ENCODE measurements at places on chromosomes 2 and 18.

DNA sequence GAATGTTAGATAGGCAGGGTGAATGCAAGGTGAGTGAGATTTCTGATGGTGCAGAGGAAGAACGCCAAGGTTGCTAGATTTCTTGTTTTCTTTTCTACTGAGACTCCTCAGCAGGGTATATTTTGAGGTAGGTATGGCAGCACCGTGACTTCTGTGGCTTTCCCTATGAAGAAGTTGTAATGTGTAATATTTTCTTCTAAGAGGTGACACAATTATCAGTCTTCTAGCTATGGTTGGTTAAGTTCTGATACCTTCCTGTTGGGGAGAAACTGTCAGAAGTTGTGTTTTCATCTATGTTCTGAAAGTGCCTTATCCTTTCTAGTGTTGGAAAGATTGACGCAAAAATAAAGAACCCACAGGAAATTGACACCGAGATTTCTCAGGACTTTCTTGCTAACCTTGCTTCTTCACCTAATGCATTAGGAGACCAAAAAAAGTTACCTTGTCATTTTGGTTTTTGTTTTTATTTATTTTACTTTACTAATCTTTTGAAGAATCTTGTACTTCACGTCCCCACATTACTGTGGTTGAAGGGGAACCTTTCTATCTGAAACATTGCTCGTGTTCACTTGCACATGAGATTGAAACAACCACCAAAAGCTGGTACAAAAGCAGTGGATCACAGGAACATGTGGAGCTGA, 11.9 kb downstream of the IL18R1 start:
- DNase-seq, result peak; percentile 50

- DNase-seq, result no peak
Measured at GRCh38 chr18:25494888-25495287, 142.9 kb upstream of the ZNF521 start.

DNA sequence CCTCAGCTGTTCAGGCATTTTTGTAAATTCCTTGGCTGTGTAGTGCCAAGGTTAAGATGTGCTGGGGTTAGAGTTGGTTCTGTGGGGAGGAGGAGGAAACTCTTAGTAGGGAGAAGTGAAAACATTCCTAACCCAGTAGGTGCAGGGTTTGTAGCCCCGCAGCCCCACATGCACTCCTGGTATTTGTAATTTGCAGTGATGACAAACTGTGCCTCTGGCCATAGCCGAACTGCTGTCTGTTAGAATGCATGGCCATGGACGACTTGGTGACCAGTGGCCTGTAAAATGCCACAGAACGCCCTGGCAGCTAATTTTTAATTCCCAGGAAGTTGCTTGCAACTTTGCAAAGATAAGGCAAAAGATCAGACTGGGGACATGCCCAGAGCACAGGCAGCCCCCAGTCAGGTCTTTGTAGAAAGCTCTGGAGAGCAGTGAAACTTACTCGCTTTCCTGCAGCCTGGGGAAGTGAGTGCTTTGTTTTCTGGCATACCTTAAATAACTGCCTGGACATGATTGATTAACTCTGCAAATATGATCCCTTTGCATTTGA, 38.4 kb downstream of the LYPD6B start:
- no peak for DNase-seq

DNA sequence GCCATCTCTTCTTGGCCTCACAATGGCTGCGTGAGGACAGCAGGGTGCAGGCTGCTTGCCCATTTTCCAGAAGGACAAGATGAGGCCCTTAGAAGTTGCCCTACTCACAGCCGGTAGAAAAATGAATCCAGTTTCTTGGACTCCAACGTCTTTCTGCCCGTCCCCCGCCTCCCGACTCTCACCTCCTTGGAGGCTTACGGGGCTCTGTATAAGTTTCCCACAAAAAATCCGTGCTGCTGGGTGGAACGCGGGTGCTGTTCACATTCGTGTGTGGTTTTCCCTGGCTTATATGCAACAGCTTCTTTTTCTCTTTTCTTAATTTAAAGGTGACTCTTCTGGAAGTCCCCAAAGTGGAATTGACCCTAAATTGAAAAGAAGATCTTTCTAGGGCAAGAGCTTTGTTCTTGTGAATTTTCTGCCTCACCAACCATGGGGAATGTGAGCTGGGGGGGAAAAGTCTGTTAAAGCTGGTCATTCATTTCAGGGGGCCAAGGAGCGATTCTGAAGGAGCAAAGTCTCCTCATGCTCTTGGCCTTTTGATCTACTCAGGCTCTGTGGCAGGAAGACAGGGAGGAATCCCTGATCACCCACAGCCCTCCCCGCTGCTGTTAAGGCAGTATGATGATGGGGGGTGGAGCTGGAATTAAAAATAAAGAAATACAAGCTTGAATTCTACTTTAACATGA, 51.3 kb downstream of the DDX1 start:
- DNase-seq, result no peak

- DNase-seq, result no peak
Measured at GRCh38 chr2:113965644-113966043, 75.8 kb downstream of the ACTR3 start.

DNA sequence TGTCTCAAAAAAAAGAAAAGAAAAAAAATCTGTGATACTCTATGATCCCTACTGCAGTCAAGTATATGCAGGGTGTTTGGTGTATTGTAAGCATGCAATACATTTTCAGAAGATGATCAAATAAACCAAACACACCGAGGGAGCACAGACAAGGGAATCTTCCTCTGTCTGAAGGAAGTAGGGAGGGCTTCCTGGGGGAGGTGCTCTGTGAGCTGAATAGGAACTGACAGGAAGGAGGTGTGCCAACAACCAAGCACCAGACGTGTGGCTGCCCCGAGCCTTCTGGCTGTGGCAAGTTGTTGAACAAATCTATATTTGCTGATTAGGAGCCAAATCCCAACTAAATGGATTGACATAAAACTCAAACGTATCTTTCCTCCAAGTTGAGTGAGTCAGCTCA, 14.6 kb downstream of the THNSL2 start:
- DNase-seq, result no peak

- DNase-seq, result no peak
Measured at GRCh38 chr2:69616755-69617154, 26.8 kb downstream of the AAK1 start.

Data from GM13977 (cell line).